ENCODE measurements at places on chromosomes 1 and 21.

DNA sequence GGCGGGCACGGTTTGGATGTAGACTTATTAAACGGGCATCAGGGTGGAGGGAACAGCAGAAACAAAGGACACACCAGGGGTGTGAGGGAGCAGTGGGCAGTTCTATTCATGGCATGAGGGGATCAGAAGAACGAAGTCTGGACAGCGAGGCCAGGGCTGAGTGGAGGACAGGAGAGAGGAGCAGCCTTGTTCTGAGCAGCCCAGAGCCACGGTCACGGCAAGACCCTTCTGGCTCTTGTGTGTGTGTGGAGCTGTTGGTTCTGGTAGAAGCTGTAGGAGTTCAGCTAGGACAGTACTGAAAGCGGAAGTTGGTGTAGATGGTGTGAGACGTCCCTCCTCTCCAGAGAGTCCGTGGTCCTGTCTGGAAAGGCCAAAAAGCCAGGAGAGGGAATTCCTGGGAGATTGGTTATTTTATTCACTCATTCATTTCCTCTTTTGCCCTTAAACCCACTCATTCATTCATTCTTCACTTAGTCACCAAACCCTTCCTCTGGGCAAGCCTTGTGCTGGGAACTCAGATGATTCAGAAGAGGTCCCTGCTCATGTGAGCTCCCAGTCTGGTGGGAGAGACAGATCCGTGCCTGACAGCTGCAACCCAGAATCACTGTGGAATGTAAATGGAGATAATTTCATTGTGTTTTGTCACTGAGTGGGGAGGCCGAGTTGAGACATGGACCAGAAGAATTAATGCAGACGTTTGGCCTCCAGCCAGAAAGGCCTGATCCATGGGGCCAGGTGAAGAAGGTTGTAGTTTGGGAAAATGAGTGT, 4.1 kb upstream of the ACOT11 start:
- DNase-seq: no peak

DNA sequence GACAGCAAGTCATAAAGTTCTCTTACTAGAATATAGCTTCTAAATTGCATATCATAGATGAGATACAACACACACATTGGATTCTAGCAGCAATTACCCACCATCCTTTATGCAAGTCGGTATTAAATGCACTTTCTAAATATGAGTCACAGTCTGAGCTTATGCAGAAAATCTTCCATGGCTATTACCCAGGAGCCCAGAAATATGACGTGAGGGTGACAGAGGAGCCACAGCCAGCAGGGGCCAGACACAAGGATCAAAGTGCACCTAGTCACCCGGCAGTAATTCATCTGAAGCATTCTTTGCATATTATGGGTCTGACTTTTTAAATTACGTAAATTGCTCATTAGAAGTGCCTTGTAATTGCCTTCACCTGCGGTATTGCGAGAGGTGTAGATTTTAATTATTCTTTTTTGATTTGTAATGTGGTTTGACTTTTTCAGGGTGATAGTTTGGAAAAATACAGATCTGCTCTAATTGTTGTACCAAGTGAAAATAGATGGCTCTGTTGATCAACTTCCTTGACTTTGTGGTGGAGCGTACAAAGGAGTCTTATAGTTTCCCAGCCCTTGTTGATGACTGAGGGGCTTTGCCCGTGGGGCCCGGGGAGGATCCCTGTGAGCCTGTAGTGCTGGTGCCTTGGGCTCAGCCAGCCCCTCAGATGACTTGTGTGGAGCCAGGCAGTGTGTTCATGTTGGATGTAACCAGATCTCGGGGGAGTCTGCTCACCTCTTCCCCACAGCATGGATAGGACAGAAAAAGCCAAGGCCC, 470.0 kb upstream of the VAMP3 start:
- DNase-seq: no peak

- DNase-seq: no peak
Observed at GRCh38 chr1:196355206-196355786, 252.9 kb downstream of the KCNT2 start.

GRCh38 chr1:220734571-220735326, 13.4 kb upstream of the MTARC2 start:
- DNase-seq: no peak

DNA sequence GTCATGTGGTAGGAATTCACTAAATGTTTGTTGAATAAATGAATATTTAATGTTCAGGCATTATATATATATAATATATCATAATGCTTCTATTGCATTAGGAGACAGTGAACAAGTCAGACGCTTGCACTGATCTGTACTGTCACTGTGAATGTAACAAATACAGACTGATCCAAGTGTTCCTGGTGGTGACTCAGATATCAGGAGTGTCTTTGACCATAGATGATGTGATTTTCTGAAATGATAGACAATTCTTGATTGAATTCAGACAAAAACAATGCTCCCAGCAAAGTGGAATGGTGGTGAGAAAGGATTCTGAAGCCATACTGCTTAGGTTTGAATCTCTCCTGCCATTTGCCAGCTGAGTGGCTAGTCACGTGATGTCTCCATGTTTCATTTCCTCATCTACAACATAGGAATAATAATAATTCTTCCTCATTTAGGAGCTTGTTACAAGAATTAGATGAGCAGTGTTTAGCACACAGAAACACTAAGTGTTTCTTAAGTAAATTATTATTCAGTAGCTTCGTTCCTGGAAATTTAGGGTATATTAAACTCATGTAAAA, 71.0 kb downstream of the OLFML2B start:
- DNase-seq: no peak

- DNase-seq: no peak
Observed at GRCh38 chr1:118999348-119000071, 11.4 kb upstream of the TBX15 start.

DNA sequence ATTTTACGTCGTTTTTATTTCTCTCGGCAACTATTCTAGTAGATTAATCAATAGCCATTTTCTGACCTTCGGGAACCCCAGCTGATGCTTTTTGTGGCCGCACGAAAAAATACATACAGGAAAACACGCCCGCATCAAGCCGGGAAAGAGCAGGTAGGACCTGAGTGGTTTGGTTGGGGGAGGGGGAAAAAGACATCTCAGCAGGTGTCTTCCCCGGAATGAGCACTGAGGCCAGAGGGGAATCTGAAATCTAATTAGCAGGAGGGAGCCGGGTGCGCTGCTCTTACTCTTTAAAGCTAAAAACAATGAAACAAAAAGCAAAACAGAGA, 618 bp upstream of the FOXD3 start:
- DNase-seq: no peak

- peak; percentile 24 for DNase-seq
Observed at GRCh38 chr1:91872559-91873081, 13.3 kb downstream of the TGFBR3 start.

GRCh38 chr1:31295874-31296485, 608 bp downstream of the SNRNP40 start:
- DNase-seq: no peak

- no peak for DNase-seq
Observed at GRCh38 chr1:8351693-8352470, 34.0 kb downstream of the SLC45A1 start.

GRCh38 chr1:173669491-173669941, at the start of gene ANKRD45:
Gene ANKRD45, minus strand, starts transcription at chr1:173669851. Its CDS starts 10,433 bp downstream, at chr1:173659418.
- peak; percentile 12 for DNase-seq

GRCh38 chr1:89530444-89531089, 5.9 kb downstream of the LRRC8B start:
- no peak for DNase-seq

- no peak for DNase-seq
Observed at GRCh38 chr1:78351551-78352216, 139.1 kb upstream of the PTGFR start.

DNA sequence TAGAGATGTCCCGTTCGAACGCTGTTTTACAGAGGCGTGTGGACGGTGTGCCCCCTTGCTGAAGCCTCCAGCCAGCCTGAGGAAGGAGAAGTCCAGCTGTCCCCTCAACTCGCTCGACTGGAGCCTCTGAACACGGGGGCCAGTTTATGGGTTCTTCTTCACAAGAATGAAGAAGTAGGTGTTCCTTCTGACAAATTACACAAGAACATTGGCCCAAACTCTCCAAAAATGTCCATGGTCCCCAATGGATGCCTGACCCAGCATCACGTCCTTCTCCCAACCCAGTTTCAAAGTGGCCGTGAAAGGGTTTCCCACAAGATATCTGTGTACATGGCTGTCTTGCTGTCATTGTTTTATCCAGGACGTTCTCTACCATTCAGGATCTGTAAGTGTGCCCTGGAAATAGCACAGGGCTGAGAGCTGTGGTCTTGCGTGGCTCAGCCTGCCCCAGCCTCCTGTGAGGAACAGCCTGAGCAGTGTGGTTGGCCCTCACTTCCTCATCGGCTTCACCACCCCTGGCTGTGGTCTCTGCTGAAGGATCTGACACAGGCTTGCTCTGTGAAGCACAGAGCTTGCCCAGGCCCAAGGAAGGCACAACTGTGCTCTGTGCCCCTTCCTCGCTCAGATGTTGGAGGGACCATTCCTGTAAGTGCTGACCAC, 1.0 kb upstream of the S100B start:
- DNase-seq: no peak

DNA sequence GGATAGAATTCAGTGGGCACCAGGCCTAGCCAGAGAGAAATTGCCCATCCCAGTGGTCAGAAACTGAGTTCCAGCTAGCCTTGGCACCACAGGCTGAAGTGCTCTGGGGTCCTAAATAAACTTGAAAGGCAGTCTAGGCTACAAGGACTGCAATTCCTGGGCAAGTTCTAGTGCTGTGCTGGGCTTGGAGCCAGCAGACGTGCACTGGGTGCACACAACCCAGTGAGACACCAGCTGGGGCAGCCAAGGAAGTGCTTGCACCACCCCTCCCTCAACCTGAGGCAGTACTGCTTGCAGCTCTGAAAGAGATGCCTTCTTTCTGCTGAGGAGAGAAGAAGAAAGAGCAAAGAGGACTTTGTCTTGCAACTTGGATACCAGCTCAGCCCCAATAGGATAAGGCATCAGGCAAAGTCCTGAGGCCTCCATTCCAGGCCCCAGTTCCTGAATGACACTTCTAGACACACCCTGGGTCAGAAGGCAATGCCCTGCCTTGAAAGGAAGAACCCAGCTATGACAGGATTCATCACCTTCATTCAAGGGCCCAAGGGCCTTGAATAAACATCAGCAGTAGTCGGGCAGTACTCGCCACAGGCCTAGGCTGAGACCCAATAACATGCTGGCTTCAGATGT, 55.1 kb downstream of the OVGP1 start:
- no peak for DNase-seq

GRCh38 chr1:209375097-209375496, 208.4 kb upstream of the CAMK1G start:
- DNase-seq: no peak

GRCh38 chr21:34526618-34527290, 14.7 kb upstream of the KCNE1 start:
- DNase-seq: peak; percentile 7

DNA sequence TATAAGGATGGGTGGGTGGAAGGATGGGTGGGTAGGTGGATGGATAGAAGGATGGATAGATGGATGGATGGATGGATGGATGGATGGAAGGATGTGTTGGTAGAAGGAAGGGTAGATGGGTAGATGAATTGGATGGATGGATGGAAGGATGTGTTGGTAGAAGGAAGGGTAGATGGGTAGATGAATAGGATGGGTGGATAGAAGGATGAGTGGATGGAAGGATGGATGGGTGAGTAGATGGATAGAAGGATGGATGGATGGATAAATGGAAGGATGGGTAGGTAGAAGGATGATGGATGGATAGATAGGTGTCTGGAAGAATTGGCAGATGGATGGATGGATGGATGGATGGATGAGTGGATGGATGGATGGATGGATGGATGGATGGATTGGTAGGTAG, 6.0 kb downstream of the MASP2 start:
- no peak for DNase-seq

- DNase-seq: no peak
Observed at GRCh38 chr1:9376886-9377333, 84.2 kb downstream of the SPSB1 start.

GRCh38 chr1:218345673-218346390, 696 bp downstream of the TGFB2 start:
- DNase-seq: no peak

DNA sequence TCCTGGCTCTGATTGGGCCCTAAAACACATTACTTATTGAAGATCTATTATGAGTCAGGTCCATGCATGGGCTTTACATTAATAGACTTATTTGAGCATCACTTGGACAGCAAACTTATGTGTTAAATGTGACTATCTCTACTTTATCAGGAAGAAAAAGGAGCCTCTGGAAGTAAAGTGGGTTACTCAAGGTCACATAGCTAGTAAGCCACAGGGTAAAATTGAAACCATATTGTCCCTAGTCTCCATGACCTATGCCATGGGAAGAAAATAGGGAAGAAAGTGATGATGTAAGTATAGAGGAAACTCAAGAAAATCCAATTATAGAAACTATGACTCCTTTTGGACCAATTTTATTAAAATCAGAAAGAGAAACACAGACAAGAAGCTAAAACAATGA, 555.3 kb downstream of the NUF2 start:
- DNase-seq: no peak

DNA sequence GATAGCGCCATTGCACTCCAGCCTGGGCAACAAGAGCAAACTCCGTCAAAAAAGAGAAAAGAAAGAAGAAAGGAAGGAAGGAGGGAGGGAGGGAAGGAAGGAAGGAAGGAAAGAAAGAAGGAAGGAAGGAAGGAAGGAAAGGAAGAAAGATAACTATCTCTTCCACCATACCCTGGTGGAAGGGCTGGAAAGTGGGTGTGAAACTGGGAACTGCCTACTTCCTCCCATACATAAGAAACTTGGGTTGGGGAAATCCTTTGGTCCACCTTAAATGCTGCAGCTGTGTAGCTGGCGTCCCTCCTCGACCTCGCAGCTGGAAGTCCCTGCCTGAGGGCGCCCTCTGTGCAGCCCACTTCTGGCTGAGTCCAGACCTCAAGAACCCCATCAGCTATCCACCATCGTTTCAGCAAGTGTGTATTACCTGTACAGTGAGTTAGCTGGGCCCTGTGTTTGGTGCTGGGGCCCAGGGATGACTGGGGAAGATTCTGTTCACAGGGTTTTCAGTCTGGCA, 4.6 kb upstream of the FAM167B start:
- DNase-seq: no peak

GRCh38 chr1:114453361-114453784, 57.6 kb downstream of the TRIM33 start:
- DNase-seq: no peak

DNA sequence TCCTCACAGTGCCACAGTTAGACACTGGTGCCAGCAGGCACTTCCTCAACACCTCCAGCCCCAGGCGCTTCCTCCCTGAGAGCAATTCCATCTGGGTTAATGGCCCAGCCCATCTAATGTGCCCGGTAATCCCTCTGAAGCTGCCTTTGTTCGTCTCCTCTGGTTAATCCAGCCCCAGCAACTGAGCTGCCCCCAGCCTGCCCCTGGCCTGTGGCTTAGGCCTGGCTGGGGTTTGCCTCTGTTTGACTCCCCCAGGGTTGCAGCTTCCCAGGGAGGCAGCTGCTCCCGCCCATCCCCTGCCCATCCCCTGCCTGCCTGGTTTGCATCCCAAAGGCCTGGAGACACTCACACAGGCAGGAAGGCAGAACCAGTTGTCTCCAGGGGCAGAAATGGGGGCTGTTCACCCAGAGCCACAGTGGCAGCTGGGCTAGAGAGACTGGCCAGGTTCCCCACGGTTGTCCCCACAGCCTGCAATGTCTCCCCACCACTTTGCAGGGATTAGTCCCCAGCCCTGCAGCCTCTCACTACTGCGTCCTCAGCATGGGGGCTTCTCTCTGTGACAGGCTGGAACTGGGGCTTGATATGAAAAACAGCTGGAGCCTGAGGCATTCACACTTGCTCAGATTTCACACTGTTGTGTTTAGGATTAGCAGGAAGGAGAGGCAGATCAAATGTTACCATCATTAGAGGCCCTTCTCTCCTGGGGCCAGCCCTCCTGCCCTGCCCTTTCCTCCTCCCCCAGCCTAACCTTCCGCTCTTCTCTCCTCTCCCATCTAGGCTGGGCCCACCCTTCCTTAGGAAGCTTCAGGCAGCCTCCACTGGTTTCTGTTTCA, 120.2 kb downstream of the TLR5 start:
- DNase-seq: no peak

GRCh38 chr1:41862384-41863221, 56.1 kb downstream of the HIVEP3 start:
- DNase-seq: peak; percentile 23

All from stimulated activated CD4-positive, alpha-beta T cell treated with anti-CD3 and anti-CD28 coated beads, Interleukin-1b, Interleukin-23, amount 100 ng/mL, for 24 hours (primary cell).